ENCODE measurements at places on chromosomes 7 and 10. TPM values are rescaled to one million over a fixed set of nuclear protein-coding genes. Genes with fewer than 3 reads are reported as not detected.

DNA sequence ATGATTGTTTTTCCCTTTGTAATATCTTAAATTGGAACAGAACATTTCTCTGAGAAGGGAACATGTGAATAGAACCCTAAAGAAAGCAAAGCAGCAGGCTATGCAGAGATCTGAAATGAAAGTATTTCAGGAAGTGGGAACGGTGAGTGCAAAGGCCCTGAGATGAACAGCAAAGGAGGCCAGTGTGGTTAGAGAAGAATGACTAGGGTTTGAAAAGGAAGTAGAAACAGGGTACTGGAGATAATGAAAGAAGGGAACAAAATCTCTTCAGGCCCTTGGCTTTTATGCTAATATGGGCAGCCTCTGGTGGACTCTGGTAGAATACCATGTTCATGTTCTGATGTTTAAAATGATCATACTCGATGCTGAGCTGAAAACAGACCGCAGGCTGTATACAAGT is 22.2 kb downstream of the ARHGAP21 start:
- no peak for DNase-seq
- H3K36me3 ChIP-seq = no peaks in the 10 kb centered on the region
- no peak overlapping the region for H3K4me3 ChIP-seq
- H3K27me3 ChIP-seq = no peaks in the 10 kb centered on the region
- peaks cover 38% of the 10 kb centered on the region for H3K4me1 ChIP-seq

GRCh38 chr7:65509368-65510186 is 135.9 kb downstream of the ZNF92 start:
- no peak overlapping the region for H3K4me3 ChIP-seq
- no peaks in the 10 kb centered on the region for H3K27me3 ChIP-seq
- H3K36me3 ChIP-seq = no peaks in the 10 kb centered on the region
- H3K27ac ChIP-seq = no peak overlapping the region
- no peaks in the 10 kb centered on the region for H3K4me1 ChIP-seq

DNA sequence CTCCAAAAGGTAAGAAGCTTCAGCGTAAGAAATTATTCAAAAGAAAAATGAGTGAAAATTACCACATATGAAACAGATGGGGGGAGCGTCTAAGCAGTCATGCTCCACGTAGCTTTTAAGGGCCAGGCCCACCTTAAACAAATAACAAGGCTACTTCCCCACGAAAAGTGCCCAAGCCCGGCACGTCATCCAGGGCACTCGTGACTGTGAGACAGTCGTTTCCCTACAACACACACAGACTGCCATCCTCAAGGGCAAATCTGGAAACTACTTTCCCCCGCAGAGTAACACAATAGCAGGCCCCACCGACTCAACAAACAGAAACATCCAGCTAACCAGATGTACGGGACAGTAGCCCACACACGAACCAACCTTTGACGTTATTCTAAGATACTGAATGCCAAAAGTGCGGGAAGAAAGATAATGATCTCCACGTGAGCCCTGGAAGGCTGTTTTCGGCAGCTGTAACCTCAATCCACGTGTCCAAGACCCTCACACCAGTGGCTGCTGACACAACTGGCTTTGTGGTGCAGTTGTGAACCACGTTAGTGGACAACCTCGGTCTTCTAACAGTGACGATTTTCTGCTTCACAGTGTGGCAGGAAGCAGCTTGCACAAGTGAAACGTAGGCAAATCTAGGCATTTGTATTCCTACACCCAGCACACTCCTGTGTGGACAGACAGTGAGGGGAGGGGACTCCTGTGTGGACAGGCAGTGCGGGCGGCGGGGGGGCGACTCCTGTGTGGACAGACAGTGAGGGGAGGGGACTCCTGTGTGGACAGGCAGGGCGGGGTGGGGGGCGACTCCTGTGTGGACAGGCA is 251.7 kb downstream of the ZMYND11 start:
- H3K4me3 ChIP-seq = no peak overlapping the region
- no peaks in the 10 kb centered on the region for H3K4me1 ChIP-seq
- H3K27me3 ChIP-seq = no peaks in the 10 kb centered on the region
- H3K36me3 ChIP-seq = no peaks in the 10 kb centered on the region

GRCh38 chr7:128878226-128879105 is 15.8 kb downstream of the ATP6V1F start:
- no peak overlapping the region for H3K4me3 ChIP-seq
- H3K36me3 ChIP-seq = no peaks in the 10 kb centered on the region
- no peak for DNase-seq
- H3K27me3 ChIP-seq = no peaks in the 10 kb centered on the region

- no peak for DNase-seq
- H3K27me3 ChIP-seq = no peaks in the 10 kb centered on the region
- H3K27ac ChIP-seq = no peak overlapping the region
- H3K4me1 ChIP-seq = peaks cover 21% of the 10 kb centered on the region
- no peaks in the 10 kb centered on the region for H3K36me3 ChIP-seq
Measured at GRCh38 chr10:92575961-92576360, 2.1 kb upstream of the IDE start.

GRCh38 chr10:23196915-23197314 is 4.8 kb downstream of the PTF1A start:
- no peaks in the 10 kb centered on the region for H3K27me3 ChIP-seq
- no peak overlapping the region for H3K27ac ChIP-seq
- H3K4me1 ChIP-seq = no peaks in the 10 kb centered on the region
- H3K36me3 ChIP-seq = no peaks in the 10 kb centered on the region
- DNase-seq = no peak

DNA sequence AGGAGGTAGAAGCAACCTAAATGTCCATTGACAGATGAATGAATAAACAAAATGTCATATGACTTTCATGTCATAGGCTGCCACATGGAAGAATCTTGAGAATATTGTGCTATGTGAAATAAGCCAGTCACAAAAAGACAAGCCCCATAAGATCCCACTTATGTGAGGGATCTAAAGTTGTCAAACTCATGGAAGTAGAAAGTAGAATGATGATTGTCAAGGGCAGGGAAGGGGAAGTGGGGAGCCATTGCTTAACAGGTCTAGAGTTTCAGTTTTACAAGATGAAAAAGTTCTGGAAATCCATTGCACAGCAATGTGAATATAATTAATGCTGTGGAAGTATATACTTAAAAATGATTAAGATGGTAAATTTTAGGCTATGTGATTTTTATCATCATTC is 229.3 kb upstream of the KMT2E start:
- H3K27ac ChIP-seq = no peak overlapping the region
- no peak overlapping the region for H3K4me3 ChIP-seq
- H3K4me1 ChIP-seq = no peaks in the 10 kb centered on the region
- no peaks in the 10 kb centered on the region for H3K27me3 ChIP-seq

DNA sequence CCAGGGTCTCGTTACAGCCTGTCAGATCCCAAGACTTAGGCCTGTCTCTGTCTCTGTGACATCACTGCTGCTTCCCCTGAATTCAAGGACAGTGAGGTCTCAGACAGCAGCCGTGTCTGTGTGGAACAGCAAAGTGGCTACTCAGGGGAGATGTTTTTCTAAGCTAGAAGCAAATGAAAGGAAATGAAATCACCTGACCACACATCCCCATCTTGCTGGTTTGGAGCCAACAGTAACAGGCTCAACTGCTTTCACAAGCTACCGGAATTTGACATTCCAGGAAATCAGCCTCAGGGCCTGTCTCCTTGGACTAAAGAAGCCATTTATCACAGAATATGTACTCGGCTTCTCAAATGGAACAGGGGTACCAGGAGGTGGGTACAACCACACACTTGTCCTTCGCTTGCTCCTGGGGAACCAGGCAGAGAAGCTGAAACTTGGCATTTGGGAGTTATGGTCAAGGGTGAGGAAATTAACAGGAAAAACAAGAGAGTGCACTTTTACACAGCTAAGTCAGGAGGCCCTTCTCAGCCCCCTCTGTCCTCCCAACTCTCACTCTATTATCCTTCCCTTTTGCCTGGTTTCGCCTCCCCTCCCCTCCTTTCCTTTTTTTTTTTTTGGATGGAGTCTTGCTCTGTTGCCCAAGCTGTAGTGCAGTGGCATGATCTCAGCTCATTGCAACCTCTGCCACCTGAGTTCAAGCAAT is 73.2 kb downstream of the SPDYE5 start:
- H3K36me3 ChIP-seq = no peaks in the 10 kb centered on the region
- no peak overlapping the region for H3K4me3 ChIP-seq
- peak overlapping the region; percentile 51 for H3K27ac ChIP-seq
- peak; percentile 58 for DNase-seq

DNA sequence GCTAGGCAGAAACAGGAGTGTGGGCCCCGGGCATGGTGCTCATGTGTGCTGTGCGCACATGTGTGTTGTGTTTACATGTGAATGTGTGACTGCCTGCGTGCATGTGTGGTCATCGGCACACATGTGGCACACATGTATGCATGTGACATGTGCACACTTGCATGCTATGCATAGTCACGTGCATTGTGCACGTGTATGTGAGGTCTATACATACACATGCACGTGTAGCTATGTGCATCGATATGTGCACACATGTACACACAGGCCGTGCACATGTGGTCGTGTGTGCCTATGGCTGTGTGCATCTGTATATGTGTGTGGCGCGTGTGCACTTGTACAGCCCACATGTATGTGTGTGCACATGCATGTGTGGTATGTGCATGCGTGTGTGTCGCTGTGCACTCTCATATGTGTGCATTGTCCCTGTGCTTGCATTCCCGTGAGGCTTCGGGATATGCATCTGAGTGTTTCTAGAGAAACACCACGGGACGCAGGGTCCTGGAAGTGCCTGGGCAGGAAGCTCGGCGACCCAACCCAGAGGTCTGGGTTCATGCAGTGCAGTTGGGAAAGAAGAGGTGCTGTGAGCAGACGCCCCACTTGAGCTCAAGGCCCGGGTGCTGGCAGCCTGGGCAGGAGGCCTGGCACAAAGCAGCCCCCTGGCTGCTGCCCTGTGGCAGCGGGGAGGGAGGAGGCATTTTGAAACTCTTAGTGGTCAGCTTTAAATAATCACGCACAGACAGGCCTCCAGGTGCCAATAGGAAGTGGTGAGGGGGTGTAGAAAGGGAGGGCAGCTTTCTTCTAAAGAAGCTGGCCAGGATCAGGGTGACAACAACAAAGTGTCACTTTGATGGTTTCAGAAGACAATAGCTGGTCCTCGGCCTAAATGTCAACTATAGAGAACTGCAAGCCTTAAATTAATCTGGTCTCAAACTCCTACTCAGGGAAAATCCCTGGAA is 410.0 kb upstream of the MGMT start:
- no peaks in the 10 kb centered on the region for H3K4me1 ChIP-seq
- no peak for DNase-seq
- no peaks in the 10 kb centered on the region for H3K27me3 ChIP-seq
- H3K4me3 ChIP-seq = no peak overlapping the region

GRCh38 chr10:125035588-125036295 is 93.8 kb downstream of the ZRANB1 start:
- H3K36me3 ChIP-seq = no peaks in the 10 kb centered on the region
- H3K4me3 ChIP-seq = no peak overlapping the region
- peak overlapping the region; percentile 81 for H3K27ac ChIP-seq
- H3K27me3 ChIP-seq = no peaks in the 10 kb centered on the region
- no peak for DNase-seq

DNA sequence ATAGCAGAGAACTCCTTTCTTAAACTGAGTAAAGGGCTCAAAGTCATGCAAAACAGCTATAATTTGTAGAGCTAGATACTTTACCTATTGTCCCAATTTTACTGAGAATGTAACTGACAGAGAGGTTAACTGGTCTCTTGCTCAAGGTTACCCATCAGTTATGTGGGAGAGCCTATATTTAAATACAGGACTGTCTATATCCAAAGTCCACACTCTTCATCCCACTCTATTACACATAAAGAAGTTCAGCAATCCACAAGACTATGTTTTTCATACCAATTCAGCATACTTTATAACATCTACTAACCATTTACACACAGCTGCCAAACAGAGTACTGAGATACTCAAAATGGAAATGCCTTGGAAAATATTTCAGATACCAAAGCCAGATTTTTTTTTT is 100.2 kb downstream of the MICU1 start:
- H3K36me3 ChIP-seq = no peaks in the 10 kb centered on the region
- no peaks in the 10 kb centered on the region for H3K27me3 ChIP-seq
- H3K27ac ChIP-seq = peak overlapping the region; percentile 6
- no peak overlapping the region for H3K4me3 ChIP-seq

GRCh38 chr10:11191678-11192077 is 174.0 kb downstream of the CELF2 start:
- DNase-seq = no peak
- H3K27ac ChIP-seq = no peak overlapping the region
- H3K4me1 ChIP-seq = no peaks in the 10 kb centered on the region
- H3K4me3 ChIP-seq = no peak overlapping the region
- no peaks in the 10 kb centered on the region for H3K27me3 ChIP-seq
- no peaks in the 10 kb centered on the region for H3K36me3 ChIP-seq

FAM180A gene
- total RNA-seq = not detected

MMRN2 gene
- 0.21 TPM for total RNA-seq

ETV1 gene
- total RNA-seq = 0.52 TPM

HPS6 gene
- total RNA-seq = 19.5 TPM

FGFR2 gene
- 286 TPM for total RNA-seq

HABP2 gene
- 24.3 TPM for total RNA-seq

ZNF25 gene
- 1.5 TPM for total RNA-seq

All from Caco-2 (cell line).